ENCODE measurements at places on chromosomes 1 and 21.

DNA sequence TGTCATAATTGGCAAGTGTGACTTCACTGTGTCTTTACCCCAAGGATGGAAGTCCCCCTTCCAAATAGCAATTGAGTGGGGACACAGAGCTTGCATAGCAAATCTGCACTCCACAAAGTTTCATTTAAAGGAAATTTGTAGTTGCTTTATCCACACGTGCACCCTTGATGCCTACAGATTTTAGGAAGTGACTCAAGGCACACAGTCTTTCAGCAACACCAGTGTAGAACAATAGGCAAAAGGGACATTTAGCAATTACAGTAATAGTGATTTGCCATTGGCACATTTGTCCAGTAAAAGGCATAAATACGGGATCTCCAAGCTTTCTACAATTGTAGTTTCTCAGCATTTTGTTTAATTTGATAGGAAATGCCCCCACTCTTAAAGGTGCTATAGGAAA, 43.4 kb upstream of the KAZN start:
- no peak for DNase-seq

DNA sequence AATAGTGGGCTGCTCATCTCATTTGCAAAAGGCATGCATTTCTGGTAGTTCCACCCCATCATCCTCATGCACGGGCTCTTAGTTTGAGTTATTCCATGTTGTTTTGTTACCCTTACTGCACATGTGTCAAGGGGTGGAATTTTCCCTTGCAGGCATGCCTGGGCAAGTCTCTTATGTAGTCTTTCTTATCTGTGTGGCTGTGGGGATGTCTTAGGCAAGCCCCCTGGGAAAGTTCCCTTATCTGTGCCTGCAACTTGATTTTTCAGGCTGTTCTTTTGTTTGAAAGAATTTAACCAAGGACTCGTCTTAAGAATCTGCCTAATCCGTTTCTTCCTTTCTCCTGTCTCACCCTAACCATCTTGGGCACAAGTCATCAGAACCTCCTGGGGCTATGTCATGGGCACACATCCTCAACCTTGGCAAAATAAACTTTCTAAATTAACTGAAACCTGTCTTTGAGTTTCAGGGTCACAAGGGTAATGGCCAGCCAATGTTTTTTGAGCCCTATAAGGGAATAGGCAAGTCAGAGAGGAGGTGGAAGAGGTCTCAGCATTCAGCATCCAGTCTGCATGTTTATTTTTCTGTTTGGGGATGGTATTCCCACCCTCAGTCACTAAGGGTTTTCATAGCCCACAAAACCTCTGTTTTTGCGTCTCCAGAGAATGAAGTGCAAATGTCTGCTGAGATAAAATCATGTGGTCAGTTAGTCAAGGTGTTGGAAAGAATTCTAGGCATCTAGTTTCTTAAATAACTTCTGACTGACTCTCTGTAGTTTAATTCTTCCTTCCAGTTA, 579.7 kb downstream of the PLA2G4A start:
- no peak for DNase-seq

- DNase-seq = no peak
Measured at GRCh38 chr1:234961456-234962339, 166.9 kb downstream of the TOMM20 start.

- no peak for DNase-seq
Measured at GRCh38 chr1:161018631-161018930, 2.4 kb downstream of the F11R start.

DNA sequence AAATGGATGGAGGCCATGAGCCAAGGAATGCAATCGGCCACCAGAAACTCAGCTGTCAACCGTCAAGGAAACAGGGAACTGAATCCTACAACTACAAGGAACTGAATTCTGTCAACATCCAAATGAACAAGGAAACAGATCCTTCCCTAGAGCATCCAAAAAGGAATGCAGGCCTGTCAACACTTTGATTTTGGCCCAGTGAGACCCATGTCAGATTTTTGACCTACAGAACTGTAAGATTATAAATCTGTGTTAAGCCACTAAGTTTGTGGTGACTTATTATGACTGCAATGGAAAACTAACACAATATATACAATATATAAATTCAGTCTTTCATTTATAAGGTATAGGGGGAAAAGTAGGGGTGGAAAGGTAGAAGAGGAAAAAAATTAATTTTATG, 55.3 kb downstream of the SHCBP1L start:
- no peak for DNase-seq

- no peak for DNase-seq
Measured at GRCh38 chr1:15709226-15709625, 25.1 kb downstream of the PLEKHM2 start.

Data from stimulated activated CD4-positive, alpha-beta T cell treated with anti-CD3 and anti-CD28 coated beads, Interleukin-4, amount 100 ng/mL, for 48 hours (primary cell).